Stimulated activated CD8-positive, alpha-beta memory T cell treated with anti-CD3 and anti-CD28 coated beads, Interleukin-4, amount 100 ng/mL, for 1 hour (primary cell): ENCODE measurements at places on chromosomes 7 and 10.

DNA sequence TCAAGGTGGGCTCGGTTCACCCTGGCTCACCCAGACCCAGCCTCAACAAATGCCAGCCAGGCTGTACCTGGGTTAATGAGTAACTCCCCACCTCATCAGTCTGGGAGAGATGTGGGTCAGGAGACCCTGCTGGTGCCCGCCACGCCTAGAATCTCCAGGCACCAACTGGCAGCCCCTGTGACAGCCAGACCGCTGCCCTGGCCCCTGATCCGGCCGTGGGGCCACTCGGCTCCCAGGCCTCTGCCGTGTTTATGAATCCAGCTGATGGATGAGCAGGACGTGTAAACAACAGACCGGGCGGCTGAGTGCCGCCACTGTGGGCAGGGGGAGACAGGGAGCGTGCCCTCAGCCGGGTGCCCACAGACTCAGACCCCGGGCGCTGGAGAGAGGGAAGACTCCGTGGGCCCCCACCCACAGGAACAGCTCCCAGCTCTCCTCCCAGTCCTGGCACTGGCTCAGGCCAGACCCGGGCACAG, 34.0 kb upstream of the PDGFA start:
- no peak for DNase-seq

- no peak for DNase-seq
These were observed 42.9 kb upstream of the MET start for GRCh38 chr7:116629051-116629463.

GRCh38 chr10:71237843-71238623, 25.7 kb downstream of the UNC5B start:
- no peak for DNase-seq

DNA sequence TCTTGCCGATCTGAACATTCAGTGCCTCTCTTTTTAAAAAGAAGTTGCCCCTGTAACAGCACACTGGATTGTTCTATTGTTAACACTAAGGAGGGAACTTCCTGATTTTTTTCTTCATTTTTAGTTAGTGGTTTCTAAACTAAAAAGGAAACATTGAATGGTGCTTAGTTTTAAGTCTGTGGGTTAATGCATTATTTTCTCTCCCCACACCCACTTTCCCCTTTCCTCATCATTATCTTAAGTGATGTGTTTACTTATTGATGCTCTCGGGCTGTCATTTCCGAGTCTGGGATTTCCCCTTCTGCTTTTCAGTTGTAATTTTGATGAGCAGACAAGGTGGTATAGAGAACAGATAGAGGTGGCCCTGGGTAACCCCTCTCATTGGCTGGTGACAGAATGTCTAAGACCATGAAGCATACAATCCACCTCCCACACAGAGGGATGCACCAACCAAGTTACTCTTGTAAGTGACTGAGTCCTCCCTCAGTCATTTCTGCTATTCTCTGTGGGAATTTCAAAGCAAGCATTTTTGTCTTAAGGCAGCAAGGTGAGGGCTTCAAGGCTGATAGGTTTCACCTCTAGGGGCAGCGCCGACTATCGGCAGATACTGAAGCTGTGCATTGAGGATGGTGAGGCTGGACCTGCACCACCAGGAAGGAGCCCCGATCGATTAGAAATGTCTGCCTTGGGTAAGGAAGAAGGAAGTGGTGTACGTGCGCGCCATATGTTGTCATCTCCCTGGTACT, 49.5 kb downstream of the CHN2 start:
- DNase-seq = no peak

DNA sequence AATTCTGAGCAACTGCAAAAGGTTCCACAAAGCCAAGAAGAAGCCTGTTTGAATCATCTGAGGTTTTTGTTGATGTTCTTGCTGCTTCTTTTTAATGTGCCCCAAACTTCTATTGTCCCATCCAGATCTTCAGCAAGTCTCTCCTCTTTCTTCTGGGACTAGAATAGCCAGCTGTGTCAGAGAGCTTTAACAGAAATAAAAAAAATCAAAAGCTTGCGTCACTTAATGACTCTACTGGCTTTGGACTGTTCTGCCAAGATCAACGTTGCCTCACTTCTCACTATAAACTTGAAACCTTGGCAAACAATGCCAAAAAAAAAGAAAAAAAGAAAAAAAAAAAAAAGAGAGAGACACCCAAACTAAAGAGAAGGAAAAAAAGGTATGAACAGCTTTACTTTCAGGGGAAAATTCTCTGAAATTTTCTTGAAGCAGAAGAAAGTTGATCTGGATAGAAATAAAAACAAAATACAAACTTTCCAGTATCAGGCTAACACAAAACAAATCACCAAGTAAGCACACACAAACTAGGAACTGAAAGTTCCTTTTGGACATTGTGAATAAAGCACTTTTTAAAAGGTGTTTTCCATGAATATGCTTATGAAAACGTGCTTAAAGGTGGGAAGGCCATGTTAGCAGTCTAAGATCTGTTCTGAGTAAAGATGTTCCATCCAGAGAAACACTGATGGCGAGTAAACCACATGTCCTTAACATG, 14.8 kb downstream of the USP54 start:
- no peak for DNase-seq

- DNase-seq = no peak
These were observed 222.6 kb downstream of the ANK3 start for GRCh38 chr10:60167050-60167449.

DNA sequence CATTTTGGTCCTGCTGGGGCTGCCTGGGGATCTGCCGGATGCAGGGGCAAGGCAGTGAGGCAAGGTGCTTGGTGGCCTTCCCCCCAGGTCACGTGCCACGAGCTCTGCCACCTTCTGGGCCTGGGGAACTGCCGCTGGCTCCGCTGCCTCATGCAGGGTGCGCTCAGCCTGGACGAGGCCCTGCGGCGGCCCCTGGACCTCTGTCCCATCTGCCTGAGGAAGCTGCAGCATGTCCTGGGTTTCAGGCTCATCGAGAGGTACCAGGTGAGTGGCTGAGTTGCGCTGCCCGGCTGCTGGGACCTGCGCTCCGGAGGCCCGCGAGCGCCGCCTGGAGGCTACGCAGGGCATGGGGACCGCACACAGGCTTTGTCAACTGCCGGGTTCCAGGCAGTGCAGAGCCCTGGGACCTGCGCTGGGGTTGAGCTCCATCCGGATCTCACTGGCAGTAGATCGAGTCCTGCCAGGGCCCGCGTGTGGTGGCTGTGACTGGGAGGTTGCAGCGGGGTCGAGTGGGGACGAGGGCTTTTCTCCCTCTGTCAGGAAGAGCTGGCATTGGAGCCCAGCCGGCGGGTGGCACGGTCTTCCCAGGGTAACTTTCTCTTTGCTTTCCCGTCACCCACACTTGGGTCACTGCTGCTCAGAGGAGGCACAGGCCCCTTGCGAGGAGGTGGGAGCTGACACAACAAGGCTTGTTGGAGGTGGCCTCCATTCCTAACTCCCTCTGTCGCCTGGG, 21.7 kb downstream of the AMZ1 start:
- DNase-seq = peak; percentile 61

DNA sequence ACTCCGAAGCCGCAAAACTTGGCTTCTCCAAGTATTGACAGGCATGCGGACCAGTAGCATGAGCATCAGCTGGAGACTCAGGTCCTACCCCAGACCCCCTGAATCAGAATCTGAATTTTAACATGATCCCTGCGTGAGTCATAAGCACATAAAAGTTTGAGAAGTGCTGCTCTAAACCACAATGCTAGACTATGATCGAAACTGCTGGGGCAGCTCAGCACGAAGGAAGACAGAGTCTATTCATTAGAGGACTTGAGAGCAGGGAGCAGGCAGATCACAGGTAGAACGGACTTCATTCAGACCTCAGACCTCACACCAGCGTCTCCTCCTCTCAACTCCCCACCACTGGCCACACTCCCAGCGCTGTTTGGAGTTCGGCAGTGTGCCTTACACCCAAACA, 16.9 kb downstream of the CAMK2G start:
- no peak for DNase-seq

DNA sequence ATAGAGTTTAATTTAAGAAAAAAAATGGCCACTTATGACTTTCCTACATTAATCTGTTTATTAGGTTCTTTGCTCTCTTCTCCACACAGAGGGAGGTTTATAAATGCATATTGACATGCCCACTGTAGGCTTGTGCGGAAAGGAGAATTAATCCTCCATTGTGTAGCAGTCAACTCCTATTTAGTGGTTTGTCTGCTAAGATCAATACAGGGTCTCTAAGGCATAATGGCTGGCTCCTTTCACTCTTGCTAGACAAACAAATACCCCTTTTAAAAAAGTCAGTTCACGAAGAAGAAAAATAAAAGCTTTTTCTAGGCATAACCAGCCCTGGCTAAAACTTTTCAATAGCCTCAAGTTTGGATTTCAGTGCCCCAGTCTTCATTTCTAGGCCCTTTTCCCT, 141.6 kb downstream of the TSPAN12 start:
- DNase-seq = no peak

GRCh38 chr7:26949319-26949718, 84.9 kb upstream of the SKAP2 start:
- no peak for DNase-seq

DNA sequence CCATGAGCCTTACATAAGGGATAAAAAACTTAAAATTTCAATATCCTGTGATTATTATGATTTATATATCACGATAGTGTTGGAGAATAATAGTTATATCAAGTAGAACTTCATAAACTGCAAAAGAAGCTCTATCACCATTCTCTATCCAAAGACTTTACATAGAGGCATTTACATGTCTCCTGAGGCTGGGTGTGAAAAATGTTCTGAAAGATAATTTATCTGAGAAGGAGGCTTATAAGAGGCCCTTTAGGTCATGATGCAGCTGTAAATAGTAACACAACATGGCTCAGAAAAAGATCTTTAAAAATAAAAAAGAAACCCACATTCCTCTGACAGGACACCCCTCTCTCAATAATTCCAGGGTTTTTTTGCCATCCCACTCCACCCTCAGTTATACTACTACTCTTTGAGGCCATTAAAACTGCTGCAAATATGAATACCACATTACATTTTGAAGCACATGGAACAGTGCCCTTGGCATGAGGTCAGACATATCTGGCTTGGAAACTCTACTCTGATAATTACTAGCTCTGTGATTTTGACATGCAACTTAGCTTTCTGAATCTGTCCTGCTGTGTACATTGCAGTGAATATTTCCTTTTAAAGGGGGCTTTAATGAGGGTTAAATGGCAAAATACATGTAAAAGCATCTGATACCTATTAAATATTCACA, 55.5 kb downstream of the SLC16A12 start:
- DNase-seq = no peak

DNA sequence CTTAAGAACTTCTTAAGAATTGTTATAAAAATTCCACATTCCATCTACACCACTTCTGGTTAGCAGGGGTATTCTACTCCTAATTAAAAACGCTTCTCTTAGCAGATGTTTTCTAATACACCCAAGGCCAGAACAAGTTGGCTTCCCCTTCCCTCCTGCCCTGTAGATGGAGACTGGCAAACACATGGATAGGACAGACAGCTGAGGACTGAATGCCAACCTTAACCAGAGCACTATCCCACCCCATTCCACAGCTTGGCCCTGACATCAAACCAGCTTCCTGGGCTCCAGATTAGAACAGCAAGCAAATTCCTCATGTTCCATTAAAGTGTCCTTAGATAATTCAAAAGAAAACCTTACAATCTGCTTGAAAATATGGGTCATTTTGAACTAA, 56.6 kb upstream of the IL6 start:
- DNase-seq = no peak

- DNase-seq = no peak
These were observed 318.5 kb downstream of the GPR158 start for GRCh38 chr10:25493122-25493893.

DNA sequence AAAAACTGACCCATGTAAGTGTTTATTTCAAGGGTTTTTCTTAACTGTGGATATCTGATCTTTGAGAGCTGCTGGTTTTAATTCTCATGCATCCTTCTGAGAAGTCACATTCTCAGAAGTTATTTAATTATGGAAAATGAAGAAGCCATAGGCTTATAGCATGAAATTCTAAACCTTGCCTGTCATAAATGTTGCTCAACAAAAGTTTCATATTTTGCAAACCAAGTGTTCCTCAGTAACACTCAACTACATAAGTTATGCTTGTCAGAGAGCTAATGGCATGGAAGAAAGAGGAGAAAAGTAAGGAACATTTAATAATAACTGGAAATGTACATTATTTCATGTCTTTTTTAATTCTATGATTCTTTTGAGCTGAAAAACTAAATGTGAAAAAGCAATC, 78.6 kb upstream of the MPP7 start:
- DNase-seq = no peak

DNA sequence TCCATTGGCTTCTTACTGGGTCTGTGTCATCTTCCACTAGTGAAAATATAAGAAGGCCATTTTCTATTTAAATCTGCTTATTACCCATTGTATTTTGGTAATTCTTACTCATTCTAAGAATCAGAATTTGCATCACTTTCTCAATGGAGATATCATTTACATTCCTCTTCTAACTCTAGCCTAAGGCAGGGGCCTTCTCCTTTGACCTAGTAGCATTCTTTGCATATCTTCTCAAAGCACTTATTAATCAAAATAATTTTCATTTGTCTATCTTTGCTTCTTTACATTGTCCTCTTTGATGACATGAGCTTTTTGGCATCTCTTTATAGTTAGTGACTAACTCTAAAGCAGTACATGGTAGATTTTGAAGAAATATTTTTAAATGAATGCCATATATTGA, 400.9 kb upstream of the SEMA3D start:
- no peak for DNase-seq

GRCh38 chr10:48946891-48947500, 7.4 kb upstream of the LRRC18 start:
- no peak for DNase-seq
